ENCODE measurements at places on chromosomes 5 and 9.

GRCh38 chr5:177116631-177117373 lies 16.8 kb upstream of the NSD1 start:
- peak; percentile 97 for DNase-seq

- no peak for DNase-seq
Measured at GRCh38 chr5:116964438-116964837, 389.8 kb upstream of the SEMA6A start.

DNA sequence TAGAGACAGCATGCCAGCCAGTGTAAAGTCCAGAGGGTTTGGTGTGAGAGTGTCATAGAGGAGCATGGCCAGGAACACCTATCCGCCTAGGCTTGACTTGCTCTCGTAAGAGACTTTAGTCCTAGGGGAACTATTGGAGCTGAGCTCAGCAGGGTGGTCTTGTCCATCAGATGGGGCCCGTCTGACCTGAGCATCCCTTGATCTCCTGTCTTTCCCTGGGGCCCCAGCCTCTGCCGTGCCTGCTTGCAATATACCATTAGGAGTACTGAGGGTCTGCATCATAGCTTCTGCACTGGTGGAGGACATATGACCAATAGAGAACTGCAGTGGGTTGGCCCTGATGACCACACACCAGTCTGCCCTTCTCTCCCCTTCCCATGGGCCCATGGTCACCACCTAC lies 251.0 kb downstream of the TUSC1 start:
- DNase-seq, result peak; percentile 46

DNA sequence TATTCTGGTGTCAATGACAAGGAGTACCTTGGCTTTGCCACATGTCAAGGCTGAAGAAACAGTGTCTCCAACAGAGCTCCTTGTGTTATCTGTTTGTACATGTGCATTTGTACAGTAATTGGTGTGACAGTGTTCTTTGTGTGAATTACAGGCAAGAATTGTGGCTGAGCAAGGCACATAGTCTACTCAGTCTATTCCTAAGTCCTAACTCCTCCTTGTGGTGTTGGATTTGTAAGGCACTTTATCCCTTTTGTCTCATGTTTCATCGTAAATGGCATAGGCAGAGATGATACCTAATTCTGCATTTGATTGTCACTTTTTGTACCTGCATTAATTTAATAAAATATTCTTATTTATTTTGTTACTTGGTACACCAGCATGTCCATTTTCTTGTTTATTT lies 19.8 kb downstream of the CD274 start:
- no peak for DNase-seq

DNA sequence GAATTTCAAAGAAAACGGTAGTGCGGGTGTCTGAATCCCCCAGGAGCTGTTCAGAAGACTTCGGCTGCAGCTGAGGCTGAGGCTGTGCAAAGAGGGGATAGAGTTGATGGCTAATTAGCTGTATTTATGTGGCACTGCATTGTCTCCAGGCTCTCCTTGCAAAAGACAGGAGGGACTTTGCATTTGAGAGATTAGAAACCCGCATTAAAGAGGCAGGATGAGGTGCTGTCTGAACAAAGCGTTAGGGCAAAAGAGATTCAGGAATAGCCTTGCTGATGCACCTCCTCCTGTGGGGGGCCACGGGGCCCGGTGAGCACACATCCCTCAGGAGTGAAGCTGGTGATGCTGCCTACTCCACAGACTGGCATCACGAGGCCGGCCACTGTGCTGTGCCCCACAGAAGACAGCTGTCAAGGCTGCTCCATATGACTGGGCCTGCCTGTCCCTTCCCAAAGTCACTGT lies 343.6 kb upstream of the DAP start:
- no peak for DNase-seq

DNA sequence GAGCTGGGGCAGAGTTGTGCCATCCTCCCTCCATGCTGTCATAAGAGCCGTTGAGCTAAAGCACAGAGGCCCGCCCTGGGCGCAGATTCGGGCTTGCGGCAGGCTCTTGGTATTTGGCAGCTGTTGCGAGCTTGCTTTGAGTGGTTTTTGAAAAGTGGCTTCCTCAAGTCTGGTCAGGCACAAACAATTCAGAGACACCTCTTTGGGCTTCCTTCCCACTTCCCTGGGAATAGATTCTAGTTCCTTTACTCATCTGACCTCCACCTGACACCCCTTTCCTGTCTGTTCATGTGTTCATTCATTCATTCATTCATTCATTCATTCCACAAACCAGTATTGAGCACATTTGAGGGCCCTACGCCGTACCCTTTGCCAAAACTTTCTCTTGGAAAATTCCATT lies 27.4 kb downstream of the NCS1 start:
- DNase-seq, result no peak

DNA sequence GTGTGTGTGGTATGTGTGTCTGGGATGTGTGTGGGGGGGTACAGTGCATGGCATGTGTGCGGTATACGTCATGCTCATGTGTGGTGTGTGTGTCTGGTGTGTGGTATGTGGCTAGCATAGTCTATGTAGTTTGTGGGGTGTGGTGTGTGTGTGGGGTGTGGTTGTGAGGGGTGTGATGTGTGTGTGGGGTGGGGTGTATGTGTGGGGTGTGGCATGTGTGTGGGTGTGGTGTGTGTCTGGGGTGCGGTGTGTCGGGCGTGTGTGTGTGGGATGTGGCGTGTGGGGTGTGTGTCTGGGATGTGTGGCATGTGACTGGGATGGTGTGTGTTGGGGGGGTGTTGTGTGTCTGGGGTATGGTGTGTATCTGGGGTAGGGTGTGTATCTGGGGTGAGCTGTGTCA lies 52.3 kb downstream of the SECISBP2 start:
- DNase-seq, result no peak

Measured in posterior vena cava (tissue), 2 donors.